Activated CD4-positive, alpha-beta T cell treated with anti-CD3 and anti-CD28 coated beads for 4 hours (primary cell): ENCODE measurements at places on chromosomes 7 and 10.
A peak's percentile ranks its signal among the peaks of the same experiment; 100 is the strongest.

- DNase-seq, result no peak
Measured at GRCh38 chr7:48176356-48176893, 5.2 kb downstream of the ABCA13 start.

- DNase-seq, result no peak
Measured at GRCh38 chr7:159030490-159031134, 114.1 kb downstream of the VIPR2 start.

GRCh38 chr7:137999496-138000080 lies 2.3 kb downstream of the CREB3L2 start:
- no peak for DNase-seq

- DNase-seq, result peak; percentile 75
Measured at GRCh38 chr7:70647801-70648498, 484.0 kb upstream of the GALNT17 start.

GRCh38 chr7:30656006-30656957 lies 26.0 kb downstream of the CRHR2 start:
- no peak for DNase-seq

DNA sequence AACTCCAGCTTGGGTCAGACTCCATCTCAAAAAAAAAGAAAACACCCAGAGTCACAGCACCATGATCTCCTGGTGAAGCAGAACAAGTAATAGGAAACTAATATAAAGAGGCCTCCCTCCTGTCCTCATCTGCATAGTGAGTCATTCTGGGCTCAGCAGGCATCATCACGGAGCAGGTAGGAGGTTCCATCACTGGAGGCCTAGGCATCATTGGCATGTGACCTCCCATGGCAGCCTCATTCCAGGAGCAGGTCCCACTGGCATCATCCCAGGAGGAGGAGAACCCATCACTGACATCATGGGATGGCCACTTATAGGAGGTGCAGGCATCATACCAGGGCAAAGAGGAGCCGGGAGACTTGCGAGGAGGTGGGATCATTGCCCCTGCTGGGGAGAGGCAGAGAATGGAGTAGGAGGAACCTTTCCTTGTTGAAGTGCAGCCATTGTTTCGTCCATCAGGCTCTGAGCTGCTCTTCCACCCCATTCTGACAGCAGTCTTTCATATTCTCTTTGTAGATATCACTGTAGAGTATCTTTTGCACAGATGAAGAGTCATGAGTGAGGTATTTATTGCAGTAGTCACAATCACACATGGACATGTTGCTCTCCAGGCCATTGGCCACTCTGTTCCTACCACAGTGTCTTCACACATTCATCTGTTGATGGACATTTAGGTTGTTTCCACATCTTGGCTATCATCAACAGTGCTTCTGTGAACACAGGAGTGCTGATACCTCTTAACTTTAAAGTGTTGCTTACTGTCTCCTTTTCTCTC lies 73.8 kb downstream of the OSBPL3 start:
- no peak for DNase-seq

GRCh38 chr10:11141571-11142091 lies 124.0 kb downstream of the CELF2 start:
- DNase-seq, result no peak

GRCh38 chr10:123459371-123460091 lies 206.6 kb upstream of the GPR26 start:
- no peak for DNase-seq

GRCh38 chr10:116417821-116418220 lies 9.8 kb upstream of the PNLIPRP3 start:
- no peak for DNase-seq

- DNase-seq, result no peak
Measured at GRCh38 chr7:1497293-1497927, 6.8 kb downstream of the INTS1 start.

GRCh38 chr10:102727037-102727818 lies 12.8 kb downstream of the SFXN2 start:
- no peak for DNase-seq

DNA sequence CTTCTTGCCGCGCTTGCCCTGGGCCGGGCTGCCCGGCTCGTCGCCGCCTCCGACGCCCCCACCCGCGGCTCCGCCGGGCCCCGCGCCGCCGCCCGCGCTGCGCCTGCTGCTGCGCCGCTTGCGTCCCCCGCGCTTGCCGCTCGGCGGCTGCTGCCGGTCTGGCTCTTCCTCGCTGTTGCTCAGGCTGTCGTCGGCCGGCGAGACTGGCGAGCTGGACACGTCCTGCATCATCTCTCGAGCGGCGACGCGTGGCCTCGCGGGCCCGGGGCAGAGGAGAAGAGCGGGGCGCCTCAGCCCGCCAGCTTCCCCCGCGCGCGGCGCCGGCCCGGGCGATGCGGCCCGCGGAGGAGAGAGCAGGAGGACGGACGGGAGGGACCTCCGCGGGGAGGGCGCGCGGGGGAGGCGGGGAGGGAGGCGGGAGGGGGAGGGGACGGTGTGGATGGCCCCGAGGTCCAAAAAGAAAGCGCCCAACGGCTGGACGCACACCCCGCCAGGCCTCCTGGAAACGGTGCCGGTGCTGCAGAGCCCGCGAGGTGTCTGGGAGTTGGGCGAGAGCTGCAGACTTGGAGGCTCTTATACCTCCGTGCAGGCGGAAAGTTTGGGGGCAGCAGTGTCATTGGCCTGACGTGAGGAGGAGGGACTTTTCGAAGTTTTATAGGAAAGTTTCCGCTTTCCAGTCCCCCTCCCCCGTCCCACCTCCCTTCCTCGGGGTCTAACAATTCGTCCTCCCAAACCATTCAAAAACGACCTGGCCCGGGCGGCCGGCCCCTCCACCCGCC lies at the start of gene TWIST1:
TSS of gene TWIST1 (minus strand) at position 546 of the 779 bp plus-strand sequence. CDS start at position 231, 315 bp downstream.
- no peak for DNase-seq

DNA sequence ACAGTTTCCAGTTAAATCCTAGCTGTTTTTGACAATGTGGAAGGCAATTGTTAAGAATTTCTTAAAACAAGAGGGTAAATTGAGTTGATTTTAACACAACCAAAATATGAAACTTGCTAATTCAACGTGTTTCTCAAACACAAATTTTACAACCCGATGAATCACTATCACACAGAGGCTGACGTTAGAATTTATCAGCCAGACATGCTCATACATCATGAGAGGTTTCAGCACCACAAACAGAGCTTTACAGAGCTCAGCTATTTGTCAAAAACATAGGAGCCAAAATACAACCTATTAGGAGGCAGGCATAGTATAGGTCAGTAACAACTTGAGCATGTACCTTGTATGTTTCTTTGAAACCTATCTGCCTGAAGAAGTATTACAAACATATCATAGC lies 36.1 kb downstream of the LRRN3 start:
- DNase-seq, result no peak

DNA sequence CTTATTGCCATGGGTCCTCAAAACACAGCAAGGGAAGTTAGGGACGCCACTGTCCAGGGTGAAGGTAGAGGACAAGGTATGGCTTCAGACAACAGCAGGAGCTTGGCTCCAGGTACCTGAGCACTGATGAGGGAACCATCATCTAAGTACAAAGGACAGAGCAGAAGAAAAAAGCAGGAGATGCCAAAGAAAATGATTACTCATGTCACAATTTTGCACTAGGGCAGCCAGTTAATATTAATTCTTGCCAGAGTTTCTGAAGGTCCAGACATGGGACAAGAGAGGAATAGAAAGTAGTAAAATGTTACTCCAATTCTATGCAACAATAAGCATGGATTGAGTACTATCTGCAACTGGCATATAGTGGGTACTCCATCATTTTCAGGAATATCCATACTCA lies 14.1 kb downstream of the PTN start:
- DNase-seq, result no peak

DNA sequence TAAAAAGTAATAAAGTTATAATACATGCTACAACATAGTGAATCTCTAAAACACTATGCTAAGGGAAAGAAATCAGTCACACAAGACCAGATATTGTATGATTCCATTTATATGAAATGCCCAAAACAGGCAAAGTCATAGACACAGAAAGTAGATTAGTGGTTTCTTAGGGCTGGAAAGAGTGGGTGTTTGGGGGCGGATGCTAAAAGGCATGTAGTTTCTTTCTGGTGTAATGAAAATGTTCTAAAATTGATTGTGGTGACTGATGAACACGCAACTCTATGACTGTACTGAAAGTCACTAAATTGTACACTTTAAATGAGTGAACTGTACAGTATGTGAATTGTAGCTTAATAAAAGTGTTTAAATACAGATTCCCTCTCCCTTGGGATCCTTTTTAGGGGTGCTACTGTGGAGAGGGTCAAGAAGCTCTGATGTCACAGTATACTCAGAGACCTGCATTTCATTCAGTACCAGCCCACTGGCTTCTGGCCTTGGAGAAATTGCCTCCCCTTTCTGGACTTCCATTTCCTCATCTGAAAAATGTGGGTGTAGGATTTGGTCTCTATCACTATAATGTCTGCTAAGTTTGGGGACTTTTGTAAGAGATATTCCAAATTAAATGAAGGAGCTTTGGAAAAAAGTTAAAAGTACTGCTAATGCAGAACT lies 46.4 kb downstream of the AOAH start:
- DNase-seq, result peak; percentile 55

GRCh38 chr7:83054472-83054871 lies 108.2 kb downstream of the PCLO start:
- DNase-seq, result no peak

GRCh38 chr7:129804111-129804889 lies 148.5 kb downstream of the UBE2H start:
- DNase-seq, result no peak

DNA sequence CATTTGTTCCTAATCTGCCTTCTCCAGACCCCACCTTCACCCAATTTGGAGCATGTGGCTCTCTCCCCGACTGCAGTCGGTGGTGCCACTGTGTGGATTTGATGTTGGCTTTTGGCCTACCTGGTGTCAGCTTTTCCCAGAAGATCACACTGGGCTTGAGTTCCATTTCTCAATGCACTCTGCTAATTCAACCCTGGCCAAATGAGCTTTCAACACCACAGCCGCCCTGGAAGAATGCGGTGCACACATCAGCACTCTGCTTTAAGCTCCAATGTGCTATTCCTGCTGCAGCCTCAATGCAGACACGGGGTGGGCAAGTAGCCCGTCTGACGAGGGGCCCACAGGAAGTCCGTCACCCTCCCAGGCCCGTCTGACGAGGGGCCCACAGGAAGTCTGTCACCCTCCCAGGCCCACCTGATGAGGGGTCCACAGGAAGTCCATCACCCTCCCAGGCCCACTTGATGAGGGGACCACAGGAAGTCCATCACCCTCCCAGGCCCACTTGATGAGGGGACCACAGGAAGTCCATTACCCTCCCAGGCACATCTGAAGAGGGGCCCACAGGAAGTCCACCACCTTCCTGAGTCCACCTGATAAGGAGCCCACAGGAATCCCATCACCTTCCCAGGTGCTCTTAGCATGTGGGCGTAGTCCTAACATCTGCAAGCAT lies 64.4 kb downstream of the ASB13 start:
- no peak for DNase-seq

DNA sequence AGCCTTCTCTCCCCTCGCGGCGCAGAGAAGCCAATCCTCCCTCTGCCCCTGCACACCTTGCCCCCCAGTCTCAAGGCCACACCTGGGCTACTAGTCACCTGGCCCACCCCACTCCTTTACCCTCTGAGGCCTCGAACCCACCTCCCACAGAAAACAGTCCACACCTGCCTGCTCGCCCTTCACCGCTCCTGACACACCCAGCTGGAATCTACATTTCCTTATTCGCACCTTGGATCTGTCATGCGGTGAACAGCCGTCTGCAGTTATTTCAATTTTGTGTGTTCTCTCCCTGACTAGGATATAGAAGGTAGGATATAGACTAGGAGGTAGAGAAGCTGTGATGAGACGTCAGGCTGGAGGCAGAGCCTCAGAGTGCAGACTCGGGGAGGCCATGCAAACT lies 29.4 kb downstream of the SMKR1 start:
- no peak for DNase-seq

DNA sequence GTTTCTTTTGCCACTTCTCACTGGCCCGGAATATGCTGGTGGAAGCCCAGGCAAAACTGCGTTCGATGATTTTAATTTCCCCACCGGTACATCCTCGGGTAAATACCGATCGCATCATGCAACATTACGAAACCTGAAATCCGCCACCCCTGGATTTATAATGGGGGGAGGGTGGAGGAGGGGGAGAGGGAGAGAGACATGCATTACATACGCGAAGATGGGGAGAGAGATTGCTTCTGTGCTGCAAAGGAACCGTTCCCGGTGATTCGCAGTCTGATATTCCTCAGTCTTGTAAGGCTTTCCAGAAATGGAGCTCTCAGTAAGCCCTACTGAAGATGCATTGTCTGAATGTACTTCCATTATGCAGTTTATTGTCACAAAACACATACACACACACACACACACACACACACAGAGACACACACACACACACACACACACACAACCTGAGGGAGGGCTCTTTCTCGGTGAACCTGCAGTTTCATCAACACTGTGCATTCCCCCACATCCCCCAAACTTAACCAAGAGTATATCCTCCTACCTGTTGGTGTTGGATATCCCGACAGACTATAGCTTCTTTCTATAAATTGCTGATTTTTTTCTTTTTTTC lies 741 bp downstream of the GPR85 start:
- DNase-seq, result no peak

DNA sequence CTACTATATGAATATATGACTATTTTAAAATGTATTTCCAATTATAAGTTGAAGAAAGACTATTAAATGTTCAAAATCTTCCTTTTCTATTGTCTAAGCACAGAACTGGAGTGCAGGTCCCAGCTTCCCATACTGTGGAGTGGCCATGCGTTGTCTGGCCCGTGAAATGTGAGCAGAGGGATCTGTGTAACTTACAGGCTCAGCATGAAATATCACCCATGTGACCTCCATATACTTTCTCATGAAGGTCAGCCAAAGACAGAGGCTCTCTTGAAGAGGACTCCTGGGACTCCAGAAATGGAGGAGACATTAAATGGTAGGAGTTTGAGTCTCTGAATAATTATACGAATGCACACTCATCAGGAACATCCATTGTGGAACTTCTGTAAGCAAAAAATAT lies 92.4 kb upstream of the CAV2 start:
- no peak for DNase-seq

- DNase-seq, result no peak
Measured at GRCh38 chr7:4017785-4018184, 664.3 kb upstream of the FOXK1 start.

DNA sequence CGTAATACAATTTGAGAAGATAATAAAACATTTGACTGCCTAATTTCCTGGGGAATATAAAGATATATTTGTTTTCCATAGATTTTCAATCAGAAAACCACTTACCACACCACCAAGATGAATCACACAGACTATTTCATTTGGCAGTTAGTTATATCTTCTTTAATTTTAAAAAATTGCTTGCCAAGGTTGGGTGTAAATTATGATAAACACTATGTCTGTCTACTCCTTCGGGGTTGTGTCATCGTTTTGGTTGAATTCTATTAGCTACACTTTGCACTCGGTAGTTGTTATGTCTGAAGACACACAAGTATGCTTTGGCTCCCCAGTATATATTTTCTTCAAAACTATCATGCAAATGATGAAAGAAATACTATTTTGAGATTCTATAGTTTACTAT lies 594.8 kb upstream of the SEMA3D start:
- DNase-seq, result no peak

DNA sequence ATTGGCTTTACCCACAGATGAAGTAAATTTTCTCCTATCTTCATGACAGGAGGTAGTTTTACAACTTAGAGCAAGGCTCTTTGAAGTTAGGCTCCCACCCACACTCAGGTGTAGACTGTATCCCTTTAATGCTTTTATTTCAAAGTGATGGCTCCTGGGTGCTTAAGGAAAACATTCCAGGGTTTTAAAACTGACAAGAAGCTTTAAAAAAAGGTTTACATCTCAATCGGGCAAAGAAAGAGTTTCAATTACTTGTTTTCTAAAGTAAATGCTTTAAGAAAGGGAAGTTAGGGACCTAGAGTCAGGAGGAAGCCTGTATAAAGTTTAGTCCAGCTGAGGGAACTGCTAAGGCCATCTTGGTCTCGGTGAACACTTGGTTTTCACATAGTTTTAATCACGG lies 1153.8 kb upstream of the C7orf33 start:
- DNase-seq, result no peak
